ENCODE measurements at places on chromosomes 7 and 10.

GRCh38 chr10:123967626-123968243 is 76.1 kb upstream of the CPXM2 start:
- DNase-seq: peak; percentile 88

- DNase-seq: no peak
Measured at GRCh38 chr10:89001024-89001728, 10.6 kb downstream of the FAS start.

- no peak for DNase-seq
Measured at GRCh38 chr10:31197886-31198285, 121.1 kb upstream of the ZEB1 start.

GRCh38 chr10:52261362-52261761 is 52.7 kb upstream of the DKK1 start:
- DNase-seq: no peak

GRCh38 chr7:70242826-70243225 is 644.6 kb downstream of the AUTS2 start:
- DNase-seq: no peak
